ENCODE measurements at places on chromosomes 5 and 9.
A peak's percentile ranks its signal among the peaks of the same experiment; 100 is the strongest.

DNA sequence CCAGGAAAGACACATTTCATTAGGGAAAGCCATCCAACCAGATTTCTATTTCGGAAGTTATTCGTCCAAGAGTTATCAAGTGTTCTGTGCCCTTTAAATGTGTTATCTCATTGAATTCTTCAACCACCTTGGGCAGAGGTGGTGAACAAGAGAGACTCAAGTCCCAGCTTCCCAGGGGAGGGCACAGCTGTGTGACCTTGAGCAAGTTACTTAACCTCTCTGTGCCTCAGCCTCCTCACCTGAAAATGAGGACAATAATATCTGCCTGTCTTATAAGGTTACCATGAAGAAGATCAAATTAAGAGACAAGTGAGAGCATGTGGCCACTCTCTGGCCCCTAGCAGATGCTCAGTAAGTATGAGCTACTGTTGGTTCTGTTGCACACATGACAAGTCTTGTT is 37.4 kb downstream of the WHRN start:
- DNase-seq = no peak

DNA sequence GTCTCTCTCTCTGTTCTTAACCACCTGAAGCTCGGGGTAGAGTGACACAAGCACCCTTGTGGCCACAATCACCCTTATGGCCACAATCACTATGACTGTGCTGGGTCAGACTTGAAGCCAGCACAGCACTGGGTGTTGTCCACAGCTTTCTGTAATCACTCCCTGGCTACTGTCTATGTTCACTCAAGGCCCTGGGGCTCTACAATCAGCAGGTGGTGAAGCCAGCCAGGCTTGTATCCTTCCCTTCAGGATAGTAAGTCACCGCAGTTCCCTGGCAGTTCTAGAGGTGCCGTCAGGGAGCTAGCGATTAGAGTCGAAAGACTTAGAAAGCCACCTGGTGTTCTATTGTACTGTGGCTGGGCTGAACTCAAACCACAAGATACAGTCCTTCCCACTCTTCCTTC is 44.2 kb downstream of the GDA start:
- DNase-seq = no peak

GRCh38 chr9:116233160-116233530 is 79.6 kb downstream of the PAPPA start:
- no peak for DNase-seq

DNA sequence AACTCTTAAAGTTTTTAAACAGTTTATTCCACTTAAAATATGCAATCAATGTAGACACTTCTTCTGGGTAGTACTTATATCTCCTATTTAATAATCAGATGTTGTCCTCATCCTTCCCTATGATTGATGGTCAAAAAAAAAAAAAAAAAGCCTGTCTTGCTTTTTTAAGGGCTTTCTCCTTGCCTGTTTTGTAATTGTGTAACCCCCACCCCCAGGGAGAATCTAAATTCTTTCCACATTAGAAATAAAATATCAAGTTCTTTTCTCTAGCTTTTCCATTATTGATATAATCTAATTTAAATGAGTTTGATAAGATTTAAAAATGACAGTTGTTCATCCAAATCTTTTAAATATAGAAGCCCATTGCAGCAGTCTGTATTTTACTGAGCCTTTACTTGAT is 119.7 kb downstream of the CHSY3 start:
- no peak for DNase-seq

DNA sequence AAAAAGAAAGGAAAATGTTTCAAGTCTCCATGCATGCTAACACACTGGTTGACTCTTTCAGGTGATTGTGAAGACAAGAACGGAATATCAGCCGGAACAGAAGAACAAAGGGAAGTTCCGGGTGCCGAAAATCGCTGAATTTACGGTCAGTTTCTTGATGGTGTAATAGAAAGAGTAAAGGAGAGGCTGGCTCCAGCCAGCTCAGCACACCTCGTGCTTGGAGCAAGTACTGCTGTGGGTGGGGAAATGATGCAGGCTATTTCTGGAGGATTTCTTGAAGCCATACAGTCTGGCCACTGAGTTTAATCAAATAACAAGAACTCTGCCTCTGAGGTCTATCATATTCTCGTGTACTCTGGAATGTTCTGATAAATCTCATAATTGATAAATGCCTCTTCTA is 18.7 kb downstream of the NSG2 start:
- no peak for DNase-seq

GRCh38 chr9:107737987-107738743 is 248.6 kb upstream of the KLF4 start:
- DNase-seq = peak; percentile 56

DNA sequence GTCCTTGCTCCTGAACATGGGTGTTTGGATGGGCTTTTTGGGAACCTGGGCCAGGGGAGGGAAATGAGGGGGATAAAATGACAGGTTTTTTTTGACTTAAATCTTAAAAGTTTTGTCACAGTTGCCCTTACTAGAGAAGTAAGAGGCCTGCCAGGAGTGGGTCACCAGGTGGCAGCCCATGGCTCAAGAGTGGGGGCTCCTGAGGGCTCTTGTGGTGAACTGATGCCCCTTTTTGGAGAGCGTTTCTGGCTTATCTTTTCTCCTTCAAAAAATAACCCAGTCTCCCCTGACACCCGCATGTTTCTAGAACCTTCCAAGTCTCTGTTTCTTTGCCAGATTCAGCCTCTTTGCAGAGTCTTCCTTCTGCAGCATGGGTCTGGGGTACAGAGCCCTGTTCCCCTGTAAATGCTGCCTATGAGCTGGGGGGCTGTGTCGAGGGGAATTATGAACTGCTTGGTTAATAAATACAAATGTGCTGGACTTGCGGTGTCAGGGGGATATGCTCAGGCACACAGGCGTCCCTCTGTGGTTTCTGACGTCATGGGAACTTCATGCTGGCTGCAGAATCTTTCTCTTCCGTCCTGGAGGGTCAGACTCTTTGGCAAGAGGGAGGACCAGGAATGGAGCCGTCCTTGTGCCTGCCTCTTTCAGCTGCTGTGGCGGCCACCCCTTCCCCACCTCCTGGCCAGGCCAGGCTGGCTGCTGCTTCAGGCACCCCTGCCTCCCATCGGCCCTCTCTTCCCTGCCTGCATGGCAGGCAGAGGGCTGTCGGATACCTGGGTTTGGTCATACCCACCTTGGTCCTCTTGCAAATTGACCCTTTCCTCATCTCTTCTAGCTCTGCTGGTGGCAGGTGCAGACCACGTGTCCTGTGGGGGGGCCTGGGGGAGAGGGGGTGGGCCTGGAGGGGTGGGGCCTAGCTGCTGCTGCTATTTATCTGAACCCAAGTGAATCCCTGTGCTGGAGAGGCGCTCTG is 30.1 kb downstream of the PTPA start:
- peak; percentile 83 for DNase-seq

DNA sequence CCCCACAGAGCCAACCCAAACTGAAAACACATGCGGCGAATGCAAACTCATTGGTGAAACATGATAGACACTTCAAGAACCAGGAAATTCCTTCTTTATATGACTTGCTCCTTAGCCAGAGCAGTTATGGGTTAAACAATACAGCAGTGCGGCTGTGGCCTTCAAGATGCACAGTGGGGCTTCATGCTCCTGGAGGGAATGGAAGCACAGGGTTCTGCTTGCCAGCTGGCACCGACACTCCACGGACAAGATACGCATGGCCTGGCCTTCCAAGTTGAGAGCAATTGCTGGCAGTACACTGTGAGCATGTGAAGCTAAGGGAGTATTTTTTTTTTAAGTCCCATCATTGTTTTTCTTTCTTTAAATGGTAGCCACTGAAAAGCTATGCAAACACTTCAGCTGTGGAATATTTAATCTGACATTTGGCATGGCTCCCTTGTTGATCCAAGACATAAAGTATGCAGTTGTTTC is 451.6 kb upstream of the CD180 start:
- DNase-seq = peak; percentile 93

GRCh38 chr9:8136477-8136876 is 336.9 kb upstream of the DMAC1 start:
- DNase-seq = no peak

Data from left hindlimb (tissue), 1 donor.